DND-41 (cell line): ENCODE measurements at places on chromosomes 5 and 9.
A peak's percentile ranks its signal among the peaks of the same experiment; 100 is the strongest.

- peak; percentile 3 for DNase-seq
Measured at GRCh38 chr5:153425914-153426313, 64.6 kb upstream of the GRIA1 start.

- DNase-seq = no peak
Measured at GRCh38 chr9:106859957-106860720, 2.8 kb upstream of the ZNF462 start.

DNA sequence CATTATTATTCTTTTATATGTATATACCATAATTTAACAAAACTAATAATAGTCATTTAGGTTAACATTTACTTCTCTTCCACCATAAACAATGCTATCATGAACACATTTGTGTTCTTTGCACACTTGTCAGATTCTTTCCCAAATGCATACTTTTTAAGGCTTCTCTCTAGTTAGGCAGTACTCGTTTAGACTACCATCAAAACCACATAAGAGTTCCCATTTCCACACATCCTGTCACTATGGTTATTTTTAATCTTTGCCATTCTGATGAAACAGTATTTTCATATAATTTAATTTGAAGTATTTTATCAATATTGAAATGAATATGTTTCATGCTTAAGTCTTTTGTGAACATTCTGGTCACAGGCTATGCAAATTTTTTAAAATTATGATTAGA, 15.1 kb downstream of the DROSHA start:
- DNase-seq = no peak

- no peak for DNase-seq
Measured at GRCh38 chr5:96533371-96533770, 100.3 kb upstream of the PCSK1 start.

- DNase-seq = no peak
Measured at GRCh38 chr9:7240569-7241311, 483.0 kb downstream of the KDM4C start.

DNA sequence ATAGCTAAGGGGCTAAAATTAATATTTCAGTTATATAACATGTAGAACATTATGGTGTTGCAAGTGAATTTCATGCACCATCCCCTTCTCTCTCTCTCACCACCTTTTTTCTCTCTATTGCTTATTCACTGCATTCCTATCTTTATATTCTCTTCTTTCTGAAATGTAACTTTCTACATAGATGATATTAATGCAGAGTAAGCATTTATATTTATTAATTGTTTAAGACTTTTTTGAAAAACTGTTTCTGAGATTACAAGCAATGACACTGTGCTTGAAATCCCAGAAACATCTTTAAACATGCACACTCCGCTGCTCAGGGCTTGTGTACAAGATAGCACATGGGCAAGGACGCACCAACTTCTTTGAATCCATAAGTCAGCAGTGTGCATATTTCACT, 567.7 kb upstream of the SGCD start:
- no peak for DNase-seq

- DNase-seq = no peak
Measured at GRCh38 chr5:14956423-14957046, 85.0 kb upstream of the ANKH start.

DNA sequence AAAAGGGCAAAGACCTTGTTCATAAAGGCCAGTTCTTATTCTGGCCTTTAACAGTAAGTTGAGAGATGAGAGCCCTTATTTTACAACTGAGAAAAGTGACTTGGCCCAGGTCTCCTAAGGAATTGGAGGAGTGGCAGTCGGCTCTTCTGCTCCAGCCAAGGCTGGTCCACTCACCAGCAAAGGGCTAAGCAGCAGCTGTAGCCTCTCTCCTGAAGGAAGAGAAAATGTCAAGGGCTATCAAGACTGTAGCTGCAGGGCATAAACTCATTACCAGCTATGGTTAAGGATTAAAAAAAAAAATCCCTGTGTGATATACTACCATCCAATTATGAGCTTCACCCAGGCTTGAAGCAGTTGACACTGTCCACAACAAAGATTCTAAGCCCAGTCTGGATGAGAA, 138.6 kb upstream of the RAD23B start:
- no peak for DNase-seq

DNA sequence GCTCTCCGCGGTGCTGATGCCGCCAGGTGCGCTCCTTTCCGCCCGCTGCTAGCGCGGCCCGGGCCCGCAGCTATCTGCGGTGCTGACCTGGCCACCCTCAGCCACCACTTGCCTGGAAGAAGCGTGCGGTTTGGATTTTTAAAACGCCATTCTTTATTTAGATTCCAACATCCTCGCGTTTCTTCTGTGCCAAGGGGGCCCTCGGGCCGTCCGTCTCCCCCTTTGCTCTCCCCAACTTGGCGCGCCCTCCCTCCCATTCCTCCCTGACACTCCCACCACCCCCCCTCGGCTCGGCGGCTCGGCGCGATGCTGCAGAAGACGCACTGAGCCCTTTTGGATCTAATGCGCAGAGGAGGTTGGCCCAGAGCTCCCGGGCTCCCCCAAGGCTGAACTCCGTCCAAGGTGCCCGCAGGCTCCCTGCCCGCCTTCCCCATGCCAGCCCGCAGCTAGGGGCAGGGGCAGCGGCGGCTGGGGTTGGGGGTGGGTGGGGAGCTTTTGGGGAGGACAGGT, at the start of gene BARHL1:
TSS of gene BARHL1 (plus strand) at position 331 of the 510 bp plus-strand sequence. CDS start 192 bp downstream, outside the sequence.
- no peak for DNase-seq

GRCh38 chr9:78601957-78602565, 305.1 kb downstream of the PSAT1 start:
- peak; percentile 21 for DNase-seq

DNA sequence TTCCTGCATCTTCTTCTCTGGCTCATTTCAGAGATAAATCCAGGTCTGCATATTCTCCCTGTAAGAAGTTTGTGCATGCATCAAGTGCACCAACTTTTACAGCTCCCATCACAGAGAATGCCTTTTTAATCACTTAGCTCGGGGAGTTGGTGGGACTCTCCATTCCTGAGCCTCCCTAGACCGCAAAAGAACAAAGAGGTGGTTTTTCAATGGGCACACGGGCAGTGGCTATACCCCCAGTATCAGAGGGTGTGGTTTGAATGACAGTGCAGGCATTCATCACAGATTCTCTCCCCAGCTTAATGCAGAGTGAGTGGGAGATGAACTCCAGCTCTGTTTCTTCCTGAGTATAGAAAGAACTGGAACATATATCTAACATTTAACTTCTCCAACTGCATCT, 264.7 kb upstream of the NR4A3 start:
- DNase-seq = no peak

DNA sequence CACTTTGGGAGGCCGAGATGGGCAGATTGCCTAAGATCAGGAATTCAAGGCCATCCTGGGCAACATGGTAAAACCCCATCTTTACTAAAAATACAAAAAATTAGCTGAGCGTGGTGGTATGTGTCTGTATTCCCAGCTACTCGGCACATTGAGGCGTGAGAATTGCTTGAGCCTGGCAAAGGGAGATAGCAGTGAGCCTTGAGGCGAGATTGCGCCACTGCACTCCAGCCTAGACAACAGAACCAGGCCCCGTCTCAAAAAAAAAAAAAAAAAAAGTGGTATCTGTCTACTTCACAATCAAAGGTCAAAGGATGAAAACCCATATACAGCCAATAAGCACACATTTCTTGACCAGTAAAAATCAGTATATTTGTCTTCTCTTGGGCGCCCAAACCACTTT, 728.5 kb upstream of the ADAMTS16 start:
- DNase-seq = peak; percentile 28

DNA sequence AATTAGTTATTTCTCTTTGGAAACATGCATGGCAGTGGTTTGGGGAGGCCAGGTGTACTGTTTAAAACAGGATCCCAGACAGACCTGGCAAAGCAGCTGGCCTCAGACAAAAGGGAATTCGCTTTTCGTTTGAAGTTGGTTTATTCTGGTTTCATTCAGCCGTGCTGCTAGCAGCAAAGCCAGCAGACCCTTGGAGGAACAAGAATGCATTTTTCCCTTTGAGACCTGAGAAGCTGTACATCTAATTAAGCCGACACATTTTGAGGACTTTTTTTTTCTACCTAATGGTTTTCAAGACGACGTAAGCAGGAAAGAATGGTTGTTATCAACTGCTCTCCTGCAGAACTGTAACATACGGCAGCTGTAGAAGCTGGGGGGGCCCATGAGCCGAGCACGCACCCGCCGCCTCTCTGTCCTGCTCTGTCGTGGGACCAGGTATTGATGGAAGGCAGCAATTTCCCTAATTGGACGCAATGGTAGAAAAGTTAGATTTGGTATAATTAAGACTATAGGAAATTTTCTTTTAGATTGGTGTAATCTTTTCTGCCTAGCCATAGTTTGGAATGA, 13.6 kb downstream of the PLEKHG4B start:
- no peak for DNase-seq

DNA sequence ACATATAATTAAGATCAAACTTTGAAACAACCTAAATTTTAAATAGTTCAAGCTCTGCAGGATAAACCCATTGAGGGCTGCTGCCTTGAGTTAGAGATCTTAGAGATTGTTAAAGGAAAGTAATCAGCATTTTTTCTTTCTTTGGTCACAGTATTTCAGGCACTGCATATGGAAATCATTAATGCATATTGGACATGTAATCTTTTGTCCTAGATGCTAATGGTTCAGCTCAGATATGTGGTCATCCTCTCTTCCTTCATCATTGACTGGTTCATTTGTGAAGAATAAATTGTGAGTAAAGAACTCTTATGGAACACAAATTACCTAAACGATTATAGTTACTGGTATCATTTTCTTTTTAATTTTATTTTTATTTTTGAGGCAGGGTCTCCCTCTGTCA, 82.0 kb upstream of the PRLR start:
- no peak for DNase-seq

GRCh38 chr9:100357501-100357900, 4.8 kb upstream of the TEX10 start:
- DNase-seq = no peak

DNA sequence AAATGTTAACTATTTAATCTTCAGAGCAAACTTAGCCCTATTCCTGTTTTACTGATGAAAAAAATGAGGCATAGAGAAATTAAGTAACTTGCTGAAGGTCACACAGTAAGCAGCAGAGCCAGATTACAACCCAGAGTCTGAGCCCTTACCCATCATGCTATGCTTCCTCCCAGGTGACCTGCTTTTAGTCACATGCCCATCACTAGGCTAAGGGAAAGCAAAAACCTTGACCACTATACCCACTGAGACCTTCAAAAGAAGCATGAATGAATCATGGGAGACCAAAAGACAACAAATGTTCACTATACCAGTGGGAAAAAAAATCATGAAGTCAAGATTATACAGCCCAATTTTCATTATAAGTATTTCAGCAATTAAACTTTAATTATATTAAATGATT, 5.3 kb upstream of the HAUS6 start:
- DNase-seq = no peak

DNA sequence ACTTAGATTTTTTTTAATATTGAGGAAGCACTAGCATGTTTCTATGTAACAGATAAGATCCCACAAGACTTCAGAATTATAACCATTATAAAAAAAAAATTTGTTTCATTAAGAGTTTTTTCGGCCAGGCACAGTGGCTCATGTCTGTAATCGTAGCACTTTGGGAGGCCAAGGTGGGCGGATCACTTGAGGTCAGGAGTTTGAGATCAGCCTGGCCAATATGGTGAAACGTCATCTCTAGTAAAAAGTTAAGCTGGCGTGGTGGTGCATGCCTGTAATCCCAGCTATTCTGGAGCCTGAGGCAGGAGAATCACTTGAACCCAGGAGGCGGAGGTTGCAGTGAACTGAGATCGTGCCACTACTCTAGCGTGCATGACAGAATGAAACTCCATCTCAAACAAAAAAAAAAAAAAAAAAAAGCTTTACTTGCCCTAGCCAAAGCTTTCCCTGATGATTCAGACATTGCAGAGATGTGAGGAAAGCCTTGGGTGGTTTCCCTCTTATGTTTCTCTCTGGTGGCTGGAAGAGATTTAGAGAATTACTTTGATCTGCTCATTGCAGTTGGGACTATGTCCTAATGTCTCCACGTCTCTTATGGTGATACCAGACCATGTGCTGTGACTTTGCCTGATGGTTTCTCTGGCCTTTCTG, 65.4 kb downstream of the EGFLAM start:
- DNase-seq = no peak

DNA sequence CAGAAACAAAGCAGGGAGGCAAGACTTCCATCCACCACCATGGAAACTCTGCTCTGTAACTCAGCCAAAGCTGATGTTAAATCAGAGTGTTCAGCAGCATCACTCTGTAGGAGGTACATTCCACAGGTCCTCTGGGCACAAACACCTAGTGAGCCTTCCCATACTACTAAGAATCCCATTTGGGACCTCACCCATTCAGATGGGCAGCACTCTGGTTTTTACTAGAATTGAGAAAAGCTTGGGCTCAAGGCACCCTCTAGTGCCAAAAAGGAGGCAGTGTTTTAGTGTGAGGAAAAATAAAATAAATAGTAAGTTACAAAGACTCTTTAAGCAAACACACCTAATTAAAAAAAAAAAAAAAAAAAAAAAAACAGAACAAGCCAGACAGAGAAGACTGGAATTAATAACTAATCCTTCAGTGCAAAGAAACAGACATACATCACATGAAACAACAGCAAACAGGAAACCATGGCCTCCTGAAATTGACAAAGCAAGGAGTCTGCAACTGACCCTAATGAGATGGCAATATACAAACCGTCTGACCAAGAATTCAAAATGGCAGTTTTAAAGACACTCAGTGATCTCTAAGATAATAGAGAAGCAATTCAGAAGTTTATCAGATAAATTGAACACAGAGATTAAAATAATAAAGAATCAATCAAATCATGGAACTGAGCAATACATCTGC, 159.5 kb downstream of the GNA14 start:
- DNase-seq = peak; percentile 14

DNA sequence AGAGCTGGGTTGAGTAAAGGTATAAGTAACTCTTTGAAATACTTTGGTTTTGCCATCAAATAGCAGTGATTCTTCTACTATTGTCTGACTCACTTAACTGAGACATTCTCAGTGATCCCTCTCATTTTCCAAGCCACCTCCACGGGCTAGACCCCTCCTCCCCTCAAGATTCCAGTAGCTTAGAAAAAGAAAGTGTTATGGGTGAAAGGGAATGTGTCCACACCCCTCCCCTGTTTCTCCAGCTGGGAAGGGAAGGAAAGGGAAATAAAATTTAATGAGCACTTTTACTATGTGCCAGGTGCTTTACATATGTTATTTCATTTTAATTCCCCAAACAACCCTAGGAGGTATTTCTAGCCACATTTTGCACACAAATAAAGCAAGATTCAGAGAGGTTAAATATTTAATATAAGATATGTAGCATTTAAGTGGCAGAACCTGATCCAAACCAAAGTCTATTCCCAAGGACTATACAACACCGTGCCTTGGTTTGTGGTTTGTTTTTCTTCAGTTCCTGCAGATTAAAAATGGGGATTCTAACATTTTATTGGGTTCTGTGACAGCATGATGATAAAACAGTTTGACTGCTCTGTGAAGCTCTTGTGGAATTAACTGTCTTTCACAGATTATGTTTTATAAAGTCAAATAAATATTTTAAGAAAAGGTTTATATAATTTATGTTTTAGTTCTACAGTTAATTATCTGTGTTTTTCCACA, 135.9 kb downstream of the ZSWIM6 start:
- DNase-seq = no peak

GRCh38 chr9:111828193-111828592, 33.5 kb upstream of the SHOC1 start:
- DNase-seq = no peak
